ENCODE measurements at places on chromosomes 5 and 9. TPM values are rescaled to one million over a fixed set of nuclear protein-coding genes. Genes with fewer than 3 reads are reported as not detected.

Gene SV2C
- total RNA-seq, result not detected

Gene NREP
- total RNA-seq, result 2.4 TPM

Gene CKS2
- 465 TPM for total RNA-seq

Gene PCDHGA11
- total RNA-seq, result 0.06 TPM

Gene C5orf52
- total RNA-seq, result not detected

Gene HTR1A
- total RNA-seq, result not detected

Gene FLT4
- 2.5 TPM for total RNA-seq

Gene AFF4
- 25.6 TPM for total RNA-seq

Gene SLC45A2
- total RNA-seq, result not detected

Gene NEUROG1
- not detected for total RNA-seq

Gene IQGAP2
- total RNA-seq, result 1.0 TPM

Gene IL3
- total RNA-seq, result not detected

Gene TMED7
- total RNA-seq, result 60.1 TPM

Gene PPP2R2B
- 0.12 TPM for total RNA-seq

Gene TTC16
- total RNA-seq, result not detected

Gene KIAA1958
- 2.2 TPM for total RNA-seq

Gene PCDHGB2
- not detected for total RNA-seq

Gene BOD1
- 69.5 TPM for total RNA-seq

Gene TMEM171
- total RNA-seq, result 7.2 TPM

Gene RNF180
- 0.21 TPM for total RNA-seq

Gene FKTN
- 7.6 TPM for total RNA-seq

Gene CERCAM
- 41.3 TPM for total RNA-seq

Gene CDKN2AIPNL
- total RNA-seq, result 47.1 TPM

Gene CDC20B
- not detected for total RNA-seq

Gene CCDC107
- 20.4 TPM for total RNA-seq

Gene CDHR2
- total RNA-seq, result 0.02 TPM

Gene LRRC19
- not detected for total RNA-seq

Gene BNC2
- 4.2 TPM for total RNA-seq

Gene DYNC2I2
- 140 TPM for total RNA-seq

Gene SEMA5A
- not detected for total RNA-seq

Measured in A549 treated with RU486 at 1 μM for 4 hours (cell line).